ENCODE measurements at places on chromosomes 2 and 18.
A peak's percentile ranks its signal among the peaks of the same experiment; 100 is the strongest.

GRCh38 chr2:234257859-234258561, 207.5 kb downstream of the SPP2 start:
- no peak for DNase-seq

- DNase-seq, result no peak
Observed at GRCh38 chr2:70596739-70597138, 43.1 kb upstream of the TGFA start.

GRCh38 chr2:20227894-20228505, 3.1 kb upstream of the SDC1 start:
- no peak for DNase-seq

DNA sequence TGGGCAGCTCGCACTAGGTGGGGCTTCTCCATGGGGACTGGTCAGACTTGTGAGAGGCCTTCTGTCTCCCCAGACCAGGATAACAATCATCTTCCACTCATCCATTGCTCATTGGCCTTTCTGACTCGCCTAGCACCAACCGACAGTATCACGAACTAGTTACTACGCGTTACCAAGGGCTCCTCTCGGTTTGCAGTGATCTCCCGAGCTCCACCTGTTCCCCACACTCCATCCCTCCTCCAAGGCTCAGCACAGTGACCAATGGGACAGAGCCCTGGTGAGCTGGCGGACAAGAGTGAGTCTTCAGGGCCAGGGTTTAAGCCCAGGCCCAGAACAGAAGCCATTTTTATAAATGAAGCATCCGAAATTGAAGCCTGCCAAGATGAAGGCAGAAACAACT, 42.8 kb upstream of the SMAD7 start:
- no peak for DNase-seq

DNA sequence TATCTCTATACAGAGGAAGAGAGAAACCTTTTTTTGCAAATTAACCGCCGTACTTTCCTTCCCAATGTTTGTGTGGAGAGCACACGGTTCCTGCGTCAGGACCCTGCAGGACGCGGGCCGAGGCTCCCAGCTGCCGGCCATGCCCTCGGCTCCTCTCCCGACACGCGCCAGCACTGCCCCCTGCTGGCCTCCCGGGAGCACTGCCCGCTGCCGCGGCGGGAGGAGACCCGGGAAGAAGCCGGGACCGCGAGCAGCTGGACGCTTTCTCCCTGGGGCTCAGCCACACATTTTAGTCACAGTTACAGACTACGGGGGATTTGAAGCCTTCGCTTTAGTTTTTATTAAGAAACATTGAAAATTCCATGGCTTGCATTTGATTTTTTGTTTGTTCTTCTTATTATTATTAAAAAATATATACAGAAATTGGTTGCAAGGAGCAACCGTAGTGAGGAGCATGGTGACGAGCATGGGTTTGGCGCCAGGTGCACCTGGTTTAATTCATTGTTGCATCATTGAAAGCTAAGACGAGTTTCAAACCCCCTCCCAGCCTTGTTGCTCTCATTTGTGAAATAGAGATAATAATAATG, 401.2 kb downstream of the GALR1 start:
- peak; percentile 69 for DNase-seq

GRCh38 chr2:47632754-47633153, 150.2 kb upstream of the MSH6 start:
- DNase-seq, result no peak

- no peak for DNase-seq
Observed at GRCh38 chr18:44181951-44182747, 498.5 kb upstream of the SETBP1 start.

DNA sequence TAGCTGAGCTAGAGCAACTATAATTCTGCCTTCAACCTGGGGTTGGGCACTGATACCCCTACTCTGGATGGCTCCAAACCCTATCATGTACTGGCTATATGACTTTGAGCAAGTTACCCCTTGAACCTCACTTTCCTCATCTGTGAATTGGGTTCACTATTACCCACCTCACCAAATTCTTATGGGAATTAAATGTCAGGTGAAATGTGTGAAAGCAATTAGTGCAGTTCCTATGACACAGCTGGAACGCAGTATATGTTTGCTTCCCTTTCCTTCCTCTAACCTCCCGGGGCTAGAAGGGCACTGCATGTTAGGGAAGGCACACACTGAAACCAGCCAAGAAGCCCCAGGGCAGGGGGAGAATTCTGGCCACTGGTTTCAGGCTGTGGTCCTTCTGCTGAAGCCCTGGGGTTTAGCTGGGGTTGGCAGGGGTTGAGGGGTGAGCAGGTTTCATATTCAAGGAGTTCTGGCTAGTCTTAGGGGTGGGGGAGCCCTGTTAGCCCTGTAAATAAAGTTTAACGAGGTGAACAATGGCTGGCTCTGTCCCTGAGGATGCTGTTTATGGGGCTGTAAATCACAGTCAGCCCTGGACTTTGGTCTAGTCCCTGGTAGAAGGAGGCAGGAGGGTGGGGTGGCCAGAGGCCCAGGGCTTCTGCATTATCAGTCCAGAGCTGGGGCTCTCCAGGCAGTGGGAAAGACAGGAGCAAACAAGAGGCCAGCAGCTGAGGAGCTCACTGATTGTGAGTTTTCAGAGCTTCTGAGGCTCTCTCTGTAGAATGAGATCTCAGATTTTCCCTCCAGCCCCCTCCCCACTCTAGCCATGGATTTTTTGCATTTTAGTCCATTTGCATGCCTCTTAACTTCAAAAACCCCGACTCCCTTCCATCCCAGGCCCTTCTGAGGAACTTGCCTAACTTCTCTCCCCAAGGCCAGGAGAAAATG, 8.0 kb downstream of the PKDCC start:
- DNase-seq, result peak; percentile 58

DNA sequence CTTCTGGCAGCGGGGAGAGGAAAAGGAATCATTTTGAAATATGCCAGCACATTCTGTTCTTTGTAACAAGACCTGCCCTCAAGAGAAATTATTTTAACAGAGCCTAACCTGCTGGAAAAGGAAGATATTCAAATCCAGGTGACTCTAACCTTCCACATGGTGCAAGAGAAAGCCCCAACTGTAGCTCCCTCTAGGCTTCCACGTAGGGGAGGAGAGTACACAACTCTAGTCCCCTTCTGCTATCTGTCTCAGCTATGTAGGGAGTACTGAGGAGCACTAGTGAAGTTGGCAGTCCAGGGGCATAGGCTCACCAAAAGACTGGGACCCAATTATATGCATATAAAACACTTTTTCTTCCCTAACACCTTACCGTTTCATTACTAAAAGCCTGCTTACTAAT, 82.2 kb upstream of the SIX3 start:
- no peak for DNase-seq

DNA sequence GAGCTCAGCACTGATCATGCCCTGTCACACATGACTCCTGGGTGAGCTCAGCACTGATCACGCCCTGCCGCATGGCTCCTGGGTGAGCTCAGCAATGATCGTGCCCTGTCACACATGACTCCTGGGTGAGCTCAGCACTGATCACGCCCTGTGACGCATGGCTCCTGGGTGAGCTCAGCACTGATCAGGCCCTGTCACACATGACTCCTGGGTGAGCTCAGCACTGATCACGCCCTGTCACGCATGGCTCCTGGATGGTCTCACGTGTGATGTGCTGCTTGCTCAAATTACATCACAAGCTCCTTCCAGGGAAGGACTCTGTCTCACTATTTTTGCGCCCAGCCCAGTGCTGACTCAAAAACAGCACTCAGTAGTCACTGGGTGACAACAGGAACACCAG, 258.0 kb downstream of the HDAC4 start:
- DNase-seq, result no peak

- DNase-seq, result no peak
Observed at GRCh38 chr18:58135183-58135641, 91.2 kb downstream of the NEDD4L start.

DNA sequence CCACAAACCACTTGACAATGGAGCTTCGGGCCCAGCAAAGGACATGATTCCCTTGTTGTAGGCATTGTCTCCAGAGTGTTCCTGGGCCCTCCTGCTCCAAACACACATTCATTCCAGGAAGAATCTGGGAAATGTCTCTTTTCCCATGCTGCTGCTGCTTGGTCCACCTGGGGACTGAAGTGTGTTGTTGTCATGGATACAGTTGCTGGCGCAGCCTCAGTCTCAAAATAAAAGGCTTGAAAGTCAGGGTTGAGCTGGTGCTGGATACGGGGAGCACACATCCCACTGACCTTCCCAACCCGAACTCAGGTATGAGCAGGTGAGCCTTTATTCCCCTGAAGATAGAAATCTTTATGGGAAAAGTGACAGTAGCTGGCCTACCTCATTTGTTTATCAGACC, 30.6 kb upstream of the SPP2 start:
- no peak for DNase-seq

DNA sequence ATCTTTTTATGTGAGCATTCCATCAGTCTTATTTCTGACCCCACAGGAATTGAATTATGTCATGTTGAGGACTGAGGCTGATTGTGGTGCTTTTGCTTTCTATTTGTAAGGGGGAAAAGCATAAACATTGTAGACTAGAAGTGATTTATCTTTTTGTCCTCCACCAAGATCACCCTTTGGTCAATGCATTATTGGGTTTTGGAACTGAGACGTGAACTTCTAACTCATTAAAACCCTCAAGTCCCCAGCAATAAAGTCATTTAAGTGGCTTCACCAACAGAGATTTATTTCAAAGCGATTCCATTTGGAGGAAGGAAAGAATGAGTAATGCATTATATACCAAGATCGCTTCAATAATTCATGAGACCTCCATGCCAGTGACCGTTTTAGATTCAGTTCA, 75.5 kb upstream of the TXNDC2 start:
- DNase-seq, result no peak

- DNase-seq, result no peak
Observed at GRCh38 chr2:225290757-225291400, 108.6 kb upstream of the NYAP2 start.

GRCh38 chr2:195390686-195391321, 266.2 kb upstream of the SLC39A10 start:
- no peak for DNase-seq

DNA sequence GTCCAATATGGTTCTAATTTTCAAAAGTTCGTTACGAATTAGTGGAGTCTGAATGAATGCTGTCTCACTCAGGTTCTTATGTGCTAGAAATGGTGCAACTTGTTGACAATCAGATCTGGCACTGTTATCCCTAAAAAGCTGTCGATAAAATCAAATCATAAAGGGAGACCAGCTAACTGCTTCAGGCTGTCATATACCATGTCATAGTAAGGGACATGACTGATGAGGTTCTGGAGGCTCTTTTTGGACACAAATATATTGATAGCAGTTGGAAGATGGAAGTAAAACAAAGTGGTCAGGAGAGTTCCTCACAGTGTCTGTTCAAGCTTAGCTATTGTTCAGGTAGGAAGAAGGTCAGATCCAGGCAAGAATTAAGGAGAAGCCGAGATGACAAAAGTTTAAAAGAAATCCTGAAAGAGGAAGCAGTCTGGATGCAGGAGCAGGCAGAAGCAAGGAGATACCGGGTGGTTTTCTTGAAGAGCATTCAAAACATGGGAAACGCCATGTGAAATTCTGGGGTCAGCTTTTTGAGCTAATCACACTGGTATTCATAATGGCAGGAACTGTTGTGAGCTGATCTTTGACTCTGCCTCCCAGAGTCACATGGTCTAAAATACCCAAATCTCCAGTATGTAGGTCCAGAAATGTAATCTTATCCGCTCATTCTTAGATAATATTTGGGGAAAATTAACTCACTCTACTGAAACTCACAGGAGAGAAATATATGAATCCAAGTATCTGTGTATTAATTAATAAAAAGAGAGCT, 9.4 kb upstream of the CAVIN2 start:
- no peak for DNase-seq

DNA sequence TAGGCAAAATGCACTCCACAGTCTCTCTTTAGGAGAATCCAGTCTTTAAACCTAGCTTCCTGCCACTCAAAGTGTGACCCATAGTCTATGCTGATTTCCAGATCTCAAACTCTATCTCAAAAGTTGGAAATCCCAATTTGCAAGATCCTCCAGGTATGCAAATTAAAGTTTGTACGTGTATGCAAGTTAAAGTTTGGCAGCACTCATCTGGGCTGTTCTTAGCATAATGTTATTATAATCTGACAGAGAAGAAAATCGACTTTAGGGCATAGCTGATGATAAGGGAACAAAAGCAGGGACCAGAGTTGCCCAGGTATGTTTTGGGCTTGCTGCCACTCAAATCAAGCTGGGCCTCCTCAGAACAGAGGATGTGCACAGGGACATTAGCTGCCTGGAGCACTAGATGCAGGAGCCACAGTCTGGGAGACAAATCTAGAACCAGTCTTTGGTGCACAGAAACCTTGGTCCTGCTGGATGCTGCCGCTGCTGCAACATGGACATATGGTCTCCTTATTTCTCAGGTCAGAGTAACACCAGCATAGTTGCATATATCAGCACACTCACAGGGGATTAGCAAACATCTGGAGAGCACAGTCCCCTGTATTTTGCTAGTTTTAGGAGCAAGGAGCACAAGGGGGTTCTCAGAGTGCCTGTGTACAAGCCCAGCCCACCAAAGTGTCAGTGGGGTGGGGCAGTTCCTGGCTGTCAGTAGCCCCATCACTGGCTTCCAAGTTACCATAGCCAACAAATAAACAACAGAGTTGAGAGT, 242.6 kb downstream of the TTC32 start:
- no peak for DNase-seq

- no peak for DNase-seq
Observed at GRCh38 chr18:29501952-29502351, 1325.0 kb upstream of the CDH2 start.

- DNase-seq, result no peak
Observed at GRCh38 chr2:20604401-20604911, 46.4 kb downstream of the HS1BP3 start.

GRCh38 chr2:191869781-191870180, 22.9 kb upstream of the CAVIN2 start:
- DNase-seq, result no peak

GRCh38 chr18:54043484-54044251, 180.8 kb downstream of the MBD2 start:
- DNase-seq, result no peak

GRCh38 chr2:133801946-133802345, 233.7 kb upstream of the NCKAP5 start:
- DNase-seq, result no peak
